ENCODE measurements at places on chromosomes 3 and 15.

GRCh38 chr3:21533002-21533401 is 218.0 kb downstream of the ZNF385D start:
- DNase-seq, result no peak

GRCh38 chr3:72559385-72559784 is 288.9 kb downstream of the SHQ1 start:
- no peak for DNase-seq

GRCh38 chr3:53530205-53530604 is 35.8 kb downstream of the CACNA1D start:
- DNase-seq, result no peak

GRCh38 chr15:29859293-29859692 is 37.0 kb upstream of the TJP1 start:
- no peak for DNase-seq

- no peak for DNase-seq
Measured at GRCh38 chr15:60626669-60627068, 147.7 kb upstream of the ICE2 start.

- no peak for DNase-seq
Measured at GRCh38 chr15:93345981-93346380, 257.0 kb upstream of the RGMA start.

DNA sequence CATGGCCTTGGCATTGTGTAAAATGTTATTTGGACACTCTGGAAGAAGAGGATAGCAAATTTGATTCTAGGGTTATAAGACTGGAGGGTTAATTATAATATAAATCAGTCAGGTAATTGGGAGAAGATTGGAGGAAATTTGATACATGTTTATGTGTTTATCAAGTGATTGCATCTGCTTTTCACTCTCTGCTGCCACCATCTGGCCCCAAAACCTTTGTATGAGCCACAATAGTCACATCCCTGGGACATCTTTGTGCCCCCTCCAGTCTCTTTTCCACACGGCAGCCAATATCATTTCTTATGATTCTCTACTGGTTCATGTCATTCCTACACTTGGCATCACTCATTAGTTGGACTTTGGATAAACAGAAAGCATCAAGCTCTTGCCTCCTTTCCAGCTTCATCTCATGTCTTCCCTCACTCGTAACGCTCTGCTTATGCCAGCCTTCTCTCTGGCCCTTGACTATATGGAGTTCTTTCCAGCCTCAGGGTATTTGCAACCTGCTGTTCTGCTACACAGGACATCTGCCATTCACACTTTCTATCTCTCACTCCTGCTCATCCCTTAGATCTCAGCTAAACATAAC is 602.3 kb upstream of the SUCLG2 start:
- no peak for DNase-seq

- no peak for DNase-seq
Measured at GRCh38 chr15:36178303-36178633, 401.2 kb upstream of the CDIN1 start.

DNA sequence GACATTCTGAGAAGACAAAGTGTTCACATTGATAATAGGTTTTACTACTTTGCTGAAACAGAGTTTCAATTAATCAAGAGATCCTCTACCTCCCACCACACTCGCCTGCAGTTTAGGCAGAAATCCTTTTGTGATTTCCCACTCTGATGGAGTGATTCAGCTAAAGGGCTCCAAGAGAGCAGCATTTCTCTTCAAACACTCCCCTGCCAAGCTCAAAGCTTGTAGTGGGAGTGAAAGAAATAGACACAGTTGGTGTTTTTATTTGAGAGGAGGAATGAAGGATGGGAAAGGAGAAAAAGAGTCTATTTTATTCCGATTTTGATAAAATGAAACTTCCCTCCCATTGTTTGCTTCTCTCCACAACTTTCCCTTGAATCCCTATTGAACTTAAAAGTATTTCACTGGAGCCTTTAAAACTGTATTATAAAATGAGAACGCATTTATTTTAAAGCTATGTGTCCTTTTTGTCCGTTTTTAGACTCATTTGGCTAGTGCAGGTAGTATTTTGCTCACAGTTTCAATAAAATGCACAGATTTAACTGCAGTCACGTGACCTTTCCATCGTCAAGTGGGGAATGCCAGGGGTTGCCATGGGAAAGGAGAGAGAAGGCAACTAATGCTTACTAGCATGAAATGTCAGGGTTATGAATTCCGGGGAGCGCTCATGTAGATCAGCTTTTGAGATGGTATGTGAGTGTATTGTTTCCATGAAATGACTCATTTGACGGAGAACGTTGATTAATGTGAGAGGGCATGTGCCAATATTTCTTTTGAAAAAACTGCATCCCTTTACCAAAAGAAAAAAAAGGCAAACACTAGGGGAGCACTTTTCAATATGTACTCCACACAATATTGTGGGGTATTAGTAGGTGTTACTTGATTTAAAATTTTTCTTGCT is 7.7 kb upstream of the OSBPL11 start:
- DNase-seq, result no peak

DNA sequence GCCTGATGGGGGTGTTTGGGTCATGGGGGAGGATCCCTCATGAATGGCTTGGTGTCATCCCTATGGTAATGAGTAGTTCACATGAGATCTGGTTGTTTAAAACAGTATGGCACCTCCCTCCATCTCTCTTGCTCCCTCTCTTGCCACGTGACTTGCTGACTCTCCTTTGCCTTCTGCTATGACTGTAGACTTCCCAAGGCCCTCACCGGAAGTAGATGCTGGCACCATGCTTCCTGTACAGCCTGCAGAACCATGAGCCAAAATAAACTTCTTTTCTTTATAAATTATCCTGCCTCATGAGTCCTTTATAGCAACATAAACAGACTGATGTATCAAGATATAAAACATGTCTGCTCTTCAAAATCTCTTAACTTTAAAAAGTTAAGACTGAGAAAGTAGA is 96.1 kb downstream of the TFDP2 start:
- DNase-seq, result no peak

- no peak for DNase-seq
Measured at GRCh38 chr3:145182196-145182911, 978.6 kb downstream of the PLOD2 start.

DNA sequence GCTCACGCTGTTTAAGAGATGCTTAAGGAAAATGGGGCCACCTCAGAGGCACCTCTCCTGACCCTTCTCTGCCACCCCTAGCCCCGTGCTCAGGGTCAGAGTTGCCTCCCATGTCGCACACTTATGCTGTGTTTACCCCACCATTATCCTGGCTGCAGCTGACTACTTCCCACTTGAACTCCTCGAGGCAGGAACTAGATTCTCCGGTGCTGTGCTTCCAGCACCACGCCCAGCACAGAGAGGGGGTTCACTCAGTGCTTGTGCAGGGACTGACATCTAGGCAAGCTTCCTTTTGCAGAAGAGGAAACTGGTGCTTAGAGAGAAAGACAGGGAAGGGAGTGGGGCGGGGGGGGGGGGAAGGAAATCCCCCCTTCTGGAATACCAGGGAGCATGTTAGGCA is 340.1 kb downstream of the RORA start:
- no peak for DNase-seq

DNA sequence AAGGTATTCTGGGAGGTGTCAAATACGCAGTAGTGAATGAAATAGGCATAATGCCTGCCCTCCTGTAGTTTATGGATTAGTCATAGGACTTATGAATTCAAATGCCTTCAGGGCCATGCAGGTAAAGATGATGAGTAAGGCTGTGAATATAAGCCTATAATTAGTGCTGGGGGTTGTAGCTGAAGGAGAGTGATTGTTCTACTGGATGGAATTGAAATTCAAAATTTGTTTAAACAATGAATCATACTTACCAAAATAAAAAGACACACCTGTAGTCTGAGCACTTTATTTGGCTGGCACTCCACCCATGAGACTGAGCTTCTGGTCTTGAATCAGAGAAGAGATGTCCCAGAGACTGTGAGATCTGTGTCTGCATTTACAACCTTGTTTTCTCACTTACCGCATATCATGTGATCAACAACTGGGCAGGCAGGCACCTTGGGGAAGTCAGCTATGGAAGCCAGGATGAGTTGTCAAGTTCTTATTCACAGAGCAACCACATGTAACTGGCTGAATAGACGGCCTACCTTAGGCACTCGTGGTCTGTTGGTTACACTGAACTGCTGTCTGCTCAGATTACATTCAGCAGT is 291.8 kb downstream of the NAALADL2 start:
- DNase-seq, result no peak

DNA sequence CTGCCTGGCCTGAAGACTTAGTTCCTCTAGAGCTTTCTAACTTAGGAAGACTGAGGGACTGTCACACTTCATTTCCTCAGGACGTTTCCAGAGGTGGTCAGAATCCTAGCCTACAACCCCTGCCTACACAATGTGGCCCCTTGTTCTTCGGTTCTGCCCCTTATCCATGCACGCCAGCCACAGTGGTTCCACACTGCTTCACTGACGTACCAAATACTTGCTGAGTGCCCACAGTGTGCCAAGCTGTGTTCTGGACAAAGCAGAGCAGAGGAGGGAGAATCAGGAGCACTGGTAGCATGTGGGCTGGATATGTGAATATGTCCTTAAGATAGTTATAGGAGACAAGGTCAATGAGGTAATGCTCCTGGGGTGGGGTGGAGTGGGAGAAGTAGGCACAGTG is 70.5 kb upstream of the SAMMSON start:
- DNase-seq, result no peak

DNA sequence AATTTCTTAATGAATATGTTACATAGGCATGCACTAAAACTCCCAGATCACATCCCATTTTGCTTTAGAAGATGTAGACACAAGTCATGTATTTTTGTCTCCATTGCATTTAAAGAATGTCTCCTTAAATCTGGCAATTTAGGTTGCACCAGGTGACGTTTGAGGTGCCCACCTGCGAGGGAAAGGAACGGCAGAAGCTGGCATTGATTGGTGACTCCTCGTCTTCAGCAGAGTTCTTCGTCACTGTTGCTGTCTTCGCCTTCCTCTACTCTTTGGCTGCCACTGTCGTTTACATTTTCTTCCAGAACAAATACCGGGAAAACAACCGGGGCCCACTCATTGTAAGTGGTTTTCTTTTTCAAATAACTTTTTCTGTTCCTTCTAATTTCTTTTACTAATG is 96.1 kb upstream of the SNTN start:
- no peak for DNase-seq

DNA sequence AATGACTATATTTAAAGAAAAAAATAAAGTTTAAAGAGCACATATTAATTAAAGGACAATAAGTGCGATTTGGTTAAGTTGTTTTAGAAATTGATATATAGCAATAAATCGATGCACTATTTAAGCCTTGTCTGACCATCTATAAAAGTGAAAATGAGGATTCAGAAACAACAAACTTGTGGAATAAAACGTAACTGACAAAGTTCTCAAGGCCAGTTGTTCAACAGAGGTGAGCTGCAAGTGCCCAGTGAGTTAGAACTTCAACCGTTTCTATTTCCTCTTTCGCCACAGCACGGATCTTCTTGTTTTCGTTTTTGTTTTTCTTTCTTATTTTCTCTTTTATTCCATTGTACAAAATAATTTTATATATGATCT is 724.9 kb upstream of the ARRDC4 start:
- DNase-seq, result no peak

- no peak for DNase-seq
Measured at GRCh38 chr3:53084310-53085001, 38.6 kb upstream of the SFMBT1 start.

- no peak for DNase-seq
Measured at GRCh38 chr3:49415931-49416601, 3.8 kb downstream of the TCTA start.

GRCh38 chr3:42098171-42098570 is 7.0 kb downstream of the TRAK1 start:
- DNase-seq, result no peak

DNA sequence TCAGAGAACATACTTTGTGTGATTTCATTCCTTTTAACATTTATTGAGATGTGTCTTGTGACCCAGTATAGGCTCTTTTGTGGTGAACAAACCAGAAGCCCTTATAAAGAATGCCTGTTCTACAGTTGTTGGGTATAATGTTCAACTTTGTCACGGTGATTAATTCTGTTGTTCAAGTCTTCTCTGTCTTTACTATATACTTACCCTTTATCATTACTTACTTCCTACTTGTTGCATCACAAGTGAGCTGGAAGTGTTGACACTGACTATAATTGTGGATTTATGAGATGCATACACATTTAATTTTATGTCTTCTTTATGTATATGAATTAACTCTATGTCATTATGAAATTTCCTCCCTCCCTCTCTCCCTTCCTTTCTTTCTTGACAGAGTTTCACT is 59.7 kb upstream of the TBL1XR1 start:
- DNase-seq, result no peak

DNA sequence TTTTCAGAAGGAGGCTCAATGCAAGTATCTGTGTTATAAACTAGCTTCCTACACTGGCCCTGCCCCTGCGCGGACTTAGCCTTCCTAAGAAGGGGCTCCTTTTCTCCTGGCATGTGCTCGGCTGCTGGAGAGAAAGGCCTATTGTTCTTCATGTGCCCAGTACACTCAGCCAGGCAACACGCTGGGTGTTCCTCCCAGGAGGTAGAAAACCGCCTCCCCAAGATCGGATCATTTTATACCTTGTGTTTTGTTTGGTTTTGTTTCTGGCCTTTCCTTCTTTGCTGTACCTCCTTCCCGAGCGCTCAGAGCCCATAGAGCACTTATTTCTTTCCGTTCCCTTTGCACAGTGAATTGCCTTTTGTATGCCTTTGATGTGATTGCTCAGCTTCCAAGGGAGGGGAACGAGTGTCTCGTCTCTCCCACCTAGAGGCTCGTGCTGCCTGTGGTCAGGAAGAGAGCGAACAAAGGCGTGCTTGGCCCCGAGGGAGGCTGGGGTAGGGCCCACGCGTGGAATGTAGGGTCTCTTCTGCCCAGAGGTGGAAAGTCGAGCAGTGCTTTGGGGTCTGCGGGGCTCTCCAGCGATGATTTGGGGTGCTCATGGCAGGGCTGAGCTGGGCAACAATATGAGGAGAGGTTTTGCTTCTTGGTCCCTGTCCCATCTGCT is 30.0 kb downstream of the CCNL1 start:
- no peak for DNase-seq

- no peak for DNase-seq
Measured at GRCh38 chr3:53729618-53730017, 116.6 kb downstream of the CHDH start.

- no peak for DNase-seq
Measured at GRCh38 chr3:42755681-42756578, 17.1 kb downstream of the CCDC13 start.

GRCh38 chr3:106168962-106169750 is 300.3 kb upstream of the CBLB start:
- no peak for DNase-seq

GRCh38 chr3:3792391-3792790 is 6.8 kb upstream of the LRRN1 start:
- DNase-seq, result no peak

GRCh38 chr3:146308682-146309081 is 57.8 kb upstream of the PLSCR4 start:
- no peak for DNase-seq

GRCh38 chr3:62149962-62150361 is 223.4 kb downstream of the FEZF2 start:
- no peak for DNase-seq

- DNase-seq, result no peak
Measured at GRCh38 chr3:128205558-128206145, 52.4 kb downstream of the EEFSEC start.

Measured in GM12864 (cell line).